CD4-positive, alpha-beta memory T cell (primary cell): ENCODE measurements at places on chromosomes 2 and 18. TPM values are rescaled to one million over a fixed set of nuclear protein-coding genes. Genes with fewer than 3 reads are reported as not detected.

DNA sequence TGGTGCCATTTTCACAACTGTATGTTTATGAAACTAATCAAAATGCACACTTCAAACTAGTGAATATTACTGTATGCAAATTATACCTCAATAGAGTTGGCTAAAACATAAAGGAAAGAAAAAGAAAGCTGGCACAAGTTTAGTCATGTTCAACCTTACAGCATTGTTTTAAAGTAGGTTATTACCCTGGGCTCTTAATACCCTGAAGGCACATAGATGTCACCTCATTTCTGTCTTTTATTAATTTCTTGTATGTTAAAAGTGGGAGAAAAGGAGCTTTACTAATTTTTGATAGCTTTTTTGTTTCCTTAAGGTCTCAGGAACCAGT, 32.7 kb downstream of the TMEM131 start:
- H3K36me3 ChIP-seq, result no peaks in the 10 kb centered on the region
- no peak overlapping the region for H3K27ac ChIP-seq
- H3K27me3 ChIP-seq, result no peaks in the 10 kb centered on the region
- H3K4me1 ChIP-seq, result peaks cover 34% of the 10 kb centered on the region
- DNase-seq, result no peak

The MCEE gene
- polyA plus RNA-seq, result 20.7 TPM

GRCh38 chr18:79934311-79935097, 16.9 kb downstream of the SLC66A2 start:
- no peak for DNase-seq
- H3K4me3 ChIP-seq, result no peak overlapping the region
- H3K4me1 ChIP-seq, result no peaks in the 10 kb centered on the region
- H3K27ac ChIP-seq, result no peak overlapping the region

DNA sequence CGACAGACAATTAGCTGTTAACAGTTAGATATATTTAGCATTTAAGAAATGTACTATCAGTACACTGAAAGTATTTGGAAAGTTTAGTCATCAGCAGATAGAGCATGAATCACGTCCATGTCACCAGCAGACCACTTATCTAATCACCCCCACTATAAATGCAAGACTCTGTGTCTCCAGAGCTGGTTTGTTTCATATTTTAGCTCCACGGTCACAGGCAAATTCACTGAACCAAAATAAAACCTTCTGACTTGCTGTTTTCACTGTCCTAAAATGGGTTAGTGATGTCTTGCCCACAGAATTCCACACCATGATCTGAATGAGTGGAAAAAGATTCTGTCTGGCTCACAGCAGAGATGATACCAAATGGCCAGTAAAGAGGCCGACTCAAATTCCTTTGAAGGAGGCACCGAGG, 64.9 kb downstream of the CDH2 start:
- H3K4me1 ChIP-seq, result no peaks in the 10 kb centered on the region
- DNase-seq, result no peak
- H3K4me3 ChIP-seq, result no peak overlapping the region
- H3K27me3 ChIP-seq, result no peaks in the 10 kb centered on the region
- no peak overlapping the region for H3K27ac ChIP-seq

The FAM124B gene
- 1.2 TPM for polyA plus RNA-seq

DNA sequence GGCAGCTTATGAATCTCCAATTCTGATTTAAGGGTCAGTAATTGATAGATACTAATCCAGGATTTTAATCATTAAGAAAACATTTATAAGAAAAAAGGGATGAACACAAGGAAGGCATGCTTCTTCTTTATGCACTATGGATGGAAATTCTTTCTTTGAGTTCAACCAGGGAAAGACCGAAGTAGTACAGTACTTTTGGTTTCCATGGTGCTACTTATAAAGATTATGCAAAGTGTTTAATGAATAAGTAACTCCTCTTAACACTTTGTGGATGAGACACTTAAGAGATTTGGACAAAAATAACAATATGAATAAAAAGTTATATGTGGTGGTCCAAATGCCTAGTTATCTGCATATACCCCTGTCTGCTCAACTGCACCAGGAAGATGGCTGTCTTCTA, 666.5 kb upstream of the FANCL start:
- H3K4me3 ChIP-seq, result no peak overlapping the region
- H3K27ac ChIP-seq, result no peak overlapping the region
- H3K27me3 ChIP-seq, result no peaks in the 10 kb centered on the region
- no peak for DNase-seq
- no peaks in the 10 kb centered on the region for H3K4me1 ChIP-seq

DNA sequence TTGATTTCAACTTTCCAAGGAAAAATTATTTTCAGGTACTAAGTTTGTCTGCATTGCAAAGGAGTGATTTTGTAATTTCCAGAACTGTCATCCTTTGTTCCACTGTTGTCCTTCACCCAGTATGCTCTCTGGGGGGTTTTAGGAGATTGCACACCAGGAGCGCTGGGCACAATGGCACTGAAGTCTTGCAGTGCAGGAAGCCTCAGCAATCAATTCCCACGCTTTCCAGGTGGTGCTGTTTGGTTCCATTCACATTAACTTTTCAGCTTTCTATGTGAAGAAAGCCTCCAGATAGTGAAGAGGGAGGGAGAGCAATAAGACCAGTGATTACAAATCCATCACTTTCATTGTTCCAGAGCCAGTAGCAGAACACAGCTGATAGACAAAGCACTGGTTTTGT, 344.0 kb upstream of the VWC2L start:
- no peaks in the 10 kb centered on the region for H3K36me3 ChIP-seq
- H3K4me1 ChIP-seq, result no peaks in the 10 kb centered on the region

- DNase-seq, result no peak
- H3K27ac ChIP-seq, result no peak overlapping the region
- no peaks in the 10 kb centered on the region for H3K27me3 ChIP-seq
- no peak overlapping the region for H3K4me3 ChIP-seq
- no peaks in the 10 kb centered on the region for H3K4me1 ChIP-seq
- no peaks in the 10 kb centered on the region for H3K36me3 ChIP-seq
Observed at GRCh38 chr2:188966728-188967440, 7.3 kb upstream of the COL3A1 start.

GRCh38 chr18:12946549-12947284, 1.1 kb upstream of the SEH1L start:
- DNase-seq, result no peak
- H3K36me3 ChIP-seq, result no peaks in the 10 kb centered on the region
- peak overlapping the region; percentile 89 for H3K4me3 ChIP-seq
- no peaks in the 10 kb centered on the region for H3K27me3 ChIP-seq
- H3K27ac ChIP-seq, result peak overlapping the region; percentile 90
